ENCODE measurements at places on chromosomes 16 and 17.

DNA sequence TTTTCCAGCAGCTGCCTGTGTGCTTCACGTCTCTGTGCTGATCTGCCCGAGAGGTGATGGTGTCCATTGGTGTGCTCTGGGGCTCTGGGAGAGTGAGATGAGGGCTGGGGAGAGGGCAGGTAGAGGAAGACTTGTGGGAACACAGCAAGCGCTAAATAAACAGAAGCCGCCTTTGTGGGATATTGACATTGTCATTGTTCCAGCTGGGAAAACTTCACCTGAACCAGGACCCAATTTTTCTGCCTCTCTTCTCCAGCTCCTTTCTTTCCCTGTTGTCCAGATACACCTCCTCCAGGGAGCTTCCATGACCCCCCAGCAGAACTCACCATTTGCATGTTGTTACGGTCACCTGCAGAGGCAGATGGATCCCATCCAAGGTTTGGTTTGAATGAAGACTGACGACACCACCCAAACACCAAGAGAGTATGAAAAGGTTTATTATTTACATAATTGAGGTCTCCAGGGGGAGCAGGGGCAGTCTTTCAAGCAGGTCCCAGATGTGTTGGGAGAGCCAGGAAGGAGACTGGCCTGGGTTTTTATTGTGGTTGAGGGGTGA, 3.6 kb upstream of the ITGA3 start:
- no peak overlapping the region for H3K27ac ChIP-seq
- H3K4me3 ChIP-seq = no peak overlapping the region
- no peaks in the 10 kb centered on the region for H3K36me3 ChIP-seq
- peaks cover 17% of the 10 kb centered on the region for H3K27me3 ChIP-seq

DNA sequence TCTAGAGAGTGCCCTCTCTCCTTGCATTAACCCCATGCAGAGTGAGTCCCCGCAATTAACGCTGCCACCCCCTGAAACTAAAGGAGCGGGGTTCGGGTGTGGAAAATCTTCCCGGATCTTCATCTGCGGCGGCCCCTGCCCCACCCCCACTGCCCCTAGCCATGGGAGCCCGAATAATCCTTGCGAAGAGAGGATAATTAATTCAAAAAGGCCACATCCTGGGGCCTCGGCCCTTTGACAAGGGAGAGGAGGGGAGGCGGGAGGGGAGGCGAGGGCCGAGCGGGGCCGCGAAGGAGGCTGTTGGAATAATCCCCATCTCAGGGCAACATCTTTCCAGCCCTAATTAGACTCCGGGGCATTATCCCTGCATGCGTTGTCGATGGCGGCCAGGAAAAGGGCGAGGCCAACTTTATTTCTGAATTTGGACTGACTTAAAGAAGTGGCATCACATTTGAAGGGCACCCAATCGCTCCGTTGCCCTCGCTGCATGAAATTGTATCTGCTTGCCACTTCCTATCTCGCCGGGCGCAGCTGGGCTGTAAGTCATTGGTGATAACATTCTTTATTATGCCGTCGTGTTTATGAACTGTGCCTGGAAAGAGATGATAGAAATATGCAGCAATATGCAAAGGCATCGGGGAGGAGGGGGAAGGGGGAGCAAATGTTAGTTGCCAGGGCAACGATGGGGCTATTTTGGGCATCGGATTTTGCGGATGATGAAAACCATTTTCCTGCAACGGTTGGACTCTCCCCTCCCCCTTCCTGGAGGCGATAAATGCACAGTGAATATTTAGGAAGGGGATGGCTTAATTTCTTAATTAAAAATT, 387.1 kb upstream of the TNRC6C start:
- H3K36me3 ChIP-seq = no peaks in the 10 kb centered on the region
- peaks cover 82% of the 10 kb centered on the region for H3K27me3 ChIP-seq
- peak overlapping the region; percentile 44 for H3K4me3 ChIP-seq
- H3K4me1 ChIP-seq = peaks cover 8% of the 10 kb centered on the region
- peak; percentile 38 for DNase-seq

DNA sequence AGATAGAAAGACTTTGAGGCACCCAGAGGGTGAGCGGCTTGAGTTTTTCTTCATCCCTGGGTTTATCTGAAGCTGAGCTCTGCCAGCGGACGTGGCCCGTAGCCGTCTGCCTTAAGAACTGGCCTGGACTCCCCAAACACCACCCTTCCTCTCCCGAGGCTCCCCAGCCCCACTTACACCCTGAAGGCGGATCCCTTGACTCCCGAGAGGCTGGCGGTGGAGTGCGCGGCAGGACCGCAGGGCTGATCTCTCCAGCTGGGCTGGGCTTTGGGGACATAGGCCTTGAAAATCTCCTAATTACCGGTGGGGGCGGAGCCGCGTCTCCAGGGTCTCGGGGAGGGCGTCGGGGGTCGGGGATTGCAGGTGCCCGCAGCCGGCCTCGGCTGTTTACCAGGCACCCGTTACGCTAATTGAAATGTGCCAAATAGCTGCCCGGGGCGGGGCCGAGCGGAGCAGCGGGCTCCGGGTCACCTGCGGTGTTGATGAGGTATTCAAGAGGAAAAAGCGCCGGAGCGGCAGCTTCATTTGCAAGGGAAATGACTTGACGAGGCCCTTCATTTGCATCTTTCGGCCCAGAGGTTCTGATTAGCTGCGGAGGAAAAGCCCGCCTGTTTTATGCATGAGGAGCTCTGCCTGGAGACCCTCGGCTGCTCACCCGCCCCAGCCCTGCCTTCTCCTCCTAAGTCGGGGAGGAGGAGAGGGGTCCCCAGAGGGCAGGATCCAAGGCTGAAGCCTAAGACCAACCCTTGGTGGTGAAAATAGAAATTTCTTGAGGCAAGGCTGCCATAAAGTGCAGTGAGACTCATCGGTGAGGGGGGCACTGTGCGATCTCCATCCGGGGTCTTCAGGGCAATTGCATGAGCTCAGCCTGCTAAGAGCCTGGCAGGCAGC, 100.7 kb downstream of the MGAT5B start:
- DNase-seq = peak; percentile 71
- no peaks in the 10 kb centered on the region for H3K36me3 ChIP-seq
- H3K27ac ChIP-seq = peak overlapping the region; percentile 7
- peaks cover 77% of the 10 kb centered on the region for H3K27me3 ChIP-seq

- DNase-seq = no peak
- H3K4me3 ChIP-seq = peak overlapping the region; percentile 68
- H3K27ac ChIP-seq = peak overlapping the region; percentile 92
- H3K27me3 ChIP-seq = no peaks in the 10 kb centered on the region
- peaks cover 44% of the 10 kb centered on the region for H3K36me3 ChIP-seq
These were observed 89.3 kb downstream of the SMG6 start for GRCh38 chr17:2214047-2214928.

GRCh38 chr17:82334622-82335394, 1.2 kb upstream of the SECTM1 start:
- H3K4me3 ChIP-seq = peak overlapping the region; percentile 96
- H3K36me3 ChIP-seq = peaks cover 2% of the 10 kb centered on the region
- peaks cover 65% of the 10 kb centered on the region for H3K27me3 ChIP-seq
- peak; percentile 58 for DNase-seq

GRCh38 chr17:57107498-57108101, 22.6 kb downstream of the AKAP1 start:
- H3K4me1 ChIP-seq = peaks cover 4% of the 10 kb centered on the region
- no peaks in the 10 kb centered on the region for H3K27me3 ChIP-seq
- DNase-seq = no peak
- peaks cover 14% of the 10 kb centered on the region for H3K36me3 ChIP-seq
- H3K4me3 ChIP-seq = no peak overlapping the region

- H3K36me3 ChIP-seq = peaks cover 12% of the 10 kb centered on the region
- H3K4me3 ChIP-seq = no peak overlapping the region
- no peaks in the 10 kb centered on the region for H3K27me3 ChIP-seq
- no peak for DNase-seq
- no peak overlapping the region for H3K27ac ChIP-seq
- H3K4me1 ChIP-seq = no peaks in the 10 kb centered on the region
These were observed 14.6 kb downstream of the ADCY9 start for GRCh38 chr16:4101421-4102219.

DNA sequence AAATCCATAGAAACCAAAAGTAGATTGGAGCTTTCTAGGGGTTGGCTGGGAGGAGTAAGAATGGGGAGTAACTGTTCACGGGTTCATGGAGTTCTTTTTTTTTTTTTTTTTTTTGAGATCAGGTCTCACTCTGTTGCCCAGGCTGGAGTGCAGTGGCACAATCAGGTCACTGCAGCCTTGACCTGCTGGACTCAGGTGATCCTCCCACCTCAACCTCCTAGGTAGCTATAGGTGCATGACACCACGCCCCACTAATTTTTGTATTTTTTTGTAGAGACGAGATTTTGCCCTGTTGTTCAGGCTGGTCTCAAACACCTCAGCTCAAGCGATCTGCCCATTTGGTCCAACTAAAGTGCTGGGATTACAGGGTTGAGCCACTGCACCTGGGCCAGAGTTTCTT, 1.5 kb downstream of the NMRAL1 start:
- peaks cover 17% of the 10 kb centered on the region for H3K36me3 ChIP-seq
- peak overlapping the region; percentile 82 for H3K4me3 ChIP-seq
- peak overlapping the region; percentile 37 for H3K27ac ChIP-seq
- DNase-seq = no peak

- peak; percentile 62 for DNase-seq
- peak overlapping the region; percentile 16 for H3K4me3 ChIP-seq
- peak overlapping the region; percentile 98 for H3K27ac ChIP-seq
- H3K4me1 ChIP-seq = peaks cover 90% of the 10 kb centered on the region
- H3K27me3 ChIP-seq = no peaks in the 10 kb centered on the region
- peaks cover 85% of the 10 kb centered on the region for H3K36me3 ChIP-seq
These were observed 49.9 kb downstream of the NLRC5 start for GRCh38 chr16:57039148-57039812.

- H3K4me1 ChIP-seq = no peaks in the 10 kb centered on the region
- no peaks in the 10 kb centered on the region for H3K27me3 ChIP-seq
- no peak overlapping the region for H3K4me3 ChIP-seq
- peaks cover 16% of the 10 kb centered on the region for H3K36me3 ChIP-seq
- no peak overlapping the region for H3K27ac ChIP-seq
These were observed 48.7 kb downstream of the LMF1 start for GRCh38 chr16:922051-922450.

DNA sequence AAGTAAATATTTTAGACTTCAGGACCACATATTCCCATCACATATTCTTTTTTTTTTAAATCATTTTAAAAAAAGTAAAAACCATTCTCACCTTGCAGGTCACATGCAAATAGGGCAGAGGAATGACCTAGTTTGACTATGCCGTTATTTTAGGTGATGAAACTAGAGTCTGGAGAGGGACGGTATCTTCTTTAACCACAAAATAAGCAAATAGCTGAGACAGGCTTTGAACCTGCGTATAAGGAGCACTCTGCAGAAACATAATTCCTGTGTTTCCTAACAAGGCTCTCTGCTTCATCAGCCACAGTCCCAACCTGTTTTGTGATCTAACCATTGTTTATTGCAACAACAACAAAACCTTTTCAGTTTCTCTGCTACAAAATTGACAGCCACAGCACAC, 121.5 kb downstream of the PCTP start:
- H3K27ac ChIP-seq = no peak overlapping the region
- H3K27me3 ChIP-seq = no peaks in the 10 kb centered on the region
- DNase-seq = no peak
- no peaks in the 10 kb centered on the region for H3K4me1 ChIP-seq
- no peak overlapping the region for H3K4me3 ChIP-seq

DNA sequence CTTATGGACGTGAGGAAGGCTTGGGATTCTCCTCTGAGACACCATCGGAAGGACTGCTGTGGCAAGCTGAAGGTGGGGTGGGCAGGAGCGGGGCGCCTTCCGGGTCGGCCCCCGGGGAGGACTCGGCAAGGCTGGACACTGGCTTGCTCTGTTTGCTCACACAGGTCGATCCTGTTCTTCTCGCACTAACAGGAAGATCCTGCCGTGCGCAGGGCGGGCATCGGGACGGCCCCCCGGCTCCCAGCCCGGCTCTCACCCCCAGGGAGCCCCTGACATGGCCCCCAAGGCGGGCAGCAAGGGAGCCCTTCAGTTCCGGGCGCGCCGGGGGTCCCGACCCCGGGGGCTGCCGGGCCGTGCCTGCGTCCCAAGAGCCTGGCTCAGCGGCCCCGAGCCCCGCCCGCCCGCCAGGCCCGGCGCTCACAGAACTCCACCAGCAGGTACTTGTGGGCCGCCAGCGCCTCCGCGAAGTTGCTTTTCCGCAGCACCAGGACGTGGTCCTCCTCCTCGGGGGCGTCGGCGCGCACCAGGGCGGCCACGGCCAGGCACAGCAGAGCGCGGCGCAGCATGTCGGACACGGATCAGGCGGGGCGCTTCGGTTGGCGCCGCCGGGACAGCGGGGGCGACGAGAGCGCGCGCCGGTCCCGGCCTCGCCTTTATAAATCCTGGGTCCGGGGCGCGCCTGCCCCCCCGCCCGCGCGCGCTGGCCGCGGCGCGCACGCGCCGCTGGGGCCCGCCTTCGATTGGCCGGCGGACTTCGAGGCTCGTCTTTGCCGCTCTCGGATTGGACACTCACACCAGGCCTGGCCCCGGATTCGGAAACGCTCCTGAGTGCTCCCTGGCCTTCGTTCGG, at the start of gene P4HB:
P4HB (minus strand) TSS at position 630 of the 850 bp plus-strand sequence; CDS start at position 566, 64 bp downstream.
- H3K36me3 ChIP-seq = peaks cover 35% of the 10 kb centered on the region
- H3K4me3 ChIP-seq = peak within 1 kb of the TSS; percentile 94
- peak within 1 kb of the TSS; percentile 98 for H3K27ac ChIP-seq
- H3K4me1 ChIP-seq = peaks cover 58% of the 10 kb centered on the region
- H3K27me3 ChIP-seq = peaks cover 7% of the 10 kb centered on the region

DNA sequence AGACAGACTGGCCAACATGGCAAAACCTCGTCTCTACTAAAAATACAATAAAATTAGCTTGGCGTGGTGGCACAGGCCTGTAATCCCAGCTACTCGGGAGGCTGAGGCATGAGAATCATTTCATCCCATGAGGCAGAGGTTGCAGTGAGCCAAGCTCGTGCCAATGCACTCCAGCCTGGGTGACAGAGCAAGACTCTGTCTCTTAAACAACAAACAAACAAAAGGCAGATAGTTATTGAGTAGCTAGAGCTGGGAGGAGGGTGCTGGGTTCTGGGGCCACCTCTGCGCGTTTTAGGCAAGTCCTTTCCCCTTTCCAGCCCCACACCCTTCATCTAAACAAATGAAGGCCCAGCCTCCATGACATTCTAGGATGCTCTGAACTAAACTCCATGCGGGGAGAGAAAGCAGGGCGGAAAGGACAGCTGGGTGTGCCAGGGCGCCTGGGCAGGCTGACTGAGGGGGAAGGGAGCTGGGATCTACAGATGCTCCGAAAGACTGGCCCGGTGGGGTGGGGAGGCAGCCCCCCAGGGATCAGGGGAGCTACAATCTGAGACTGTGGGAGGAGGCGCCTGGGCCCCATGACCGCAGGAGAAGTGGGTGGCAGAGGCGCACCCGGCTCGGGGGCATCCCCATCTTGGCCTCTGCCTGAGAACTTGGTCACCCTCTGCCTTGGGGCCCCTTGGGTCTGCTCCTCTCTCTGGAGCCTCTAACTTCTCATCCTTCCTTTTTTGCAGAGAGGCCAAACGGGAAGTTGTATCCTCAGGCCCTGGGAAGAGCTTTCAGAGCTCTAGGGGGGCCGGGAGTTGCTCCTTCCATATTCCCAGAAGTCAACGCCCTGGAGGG, 910 bp downstream of the ITGAL start:
- peak; percentile 55 for DNase-seq
- peak overlapping the region; percentile 99 for H3K4me3 ChIP-seq

- H3K4me3 ChIP-seq = no peak overlapping the region
- H3K27me3 ChIP-seq = no peaks in the 10 kb centered on the region
- H3K27ac ChIP-seq = no peak overlapping the region
- no peaks in the 10 kb centered on the region for H3K4me1 ChIP-seq
These were observed 102.4 kb downstream of the MAP2K6 start for GRCh38 chr17:69516911-69517310.

Measured in activated naive CD4-positive, alpha-beta T cell treated with anti-CD3 and anti-CD28 coated beads, Interleukin-2, amount 10 ng/mL, durations not matched to agents 7 days and 5 days (primary cell).